ENCODE measurements at places on chromosomes 11 and 22. TPM values are rescaled to one million over a fixed set of nuclear protein-coding genes. Genes with fewer than 3 reads are reported as not detected.

OR52I2 gene
- total RNA-seq = not detected

ELMOD1 gene
- total RNA-seq = 0.73 TPM

PATL1 gene
- total RNA-seq = 30.6 TPM

- H3K4me1 ChIP-seq = no peaks in the 10 kb centered on the region
- H3K4me3 ChIP-seq = no peak overlapping the region
- peaks cover 10% of the 10 kb centered on the region for H3K27me3 ChIP-seq
- no peak overlapping the region for H3K27ac ChIP-seq
Observed at GRCh38 chr11:70151671-70152070, 51.4 kb upstream of the FADD start.

GRCh38 chr11:86755146-86755545 is 45.2 kb upstream of the PRSS23 start:
- no peak overlapping the region for H3K27ac ChIP-seq
- H3K4me1 ChIP-seq = peaks cover 2% of the 10 kb centered on the region
- no peak overlapping the region for H3K4me3 ChIP-seq
- H3K27me3 ChIP-seq = peaks cover 12% of the 10 kb centered on the region

DNA sequence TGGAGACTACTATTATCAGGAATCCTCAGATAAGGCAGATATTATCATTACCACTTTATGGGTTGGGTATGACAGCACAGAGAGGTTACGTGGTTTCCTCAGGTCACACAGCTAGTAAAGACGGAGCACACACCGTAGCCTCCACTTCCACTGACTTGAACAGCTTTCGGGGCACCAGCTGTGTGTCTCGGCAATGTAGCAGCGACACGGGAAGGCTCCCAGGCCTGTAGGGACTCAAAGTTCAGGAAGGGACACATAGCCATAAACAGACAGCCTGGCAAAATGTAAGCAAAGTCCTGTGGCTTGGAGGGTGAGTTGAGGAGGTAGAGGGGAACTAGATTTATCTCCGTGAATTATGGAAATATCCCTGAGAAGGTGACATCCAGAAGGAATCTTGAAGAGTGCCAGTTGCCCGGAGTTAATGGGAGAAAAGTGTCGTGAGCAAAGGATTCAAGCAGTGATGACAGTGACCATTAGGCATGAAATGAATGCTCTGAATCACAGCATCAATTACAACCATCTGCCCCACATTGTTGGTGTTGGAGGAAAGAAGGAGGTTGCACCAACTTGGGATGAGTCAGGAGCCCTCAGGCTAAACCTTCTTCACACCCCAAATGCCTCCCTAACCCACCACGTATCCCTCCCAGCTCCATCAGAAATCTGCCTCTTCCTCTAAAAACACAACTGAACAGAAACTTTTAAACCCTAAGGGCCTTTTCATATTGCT is 106.7 kb upstream of the ASPHD2 start:
- H3K4me3 ChIP-seq = no peak overlapping the region
- H3K27ac ChIP-seq = no peak overlapping the region
- DNase-seq = no peak
- H3K36me3 ChIP-seq = no peaks in the 10 kb centered on the region
- H3K27me3 ChIP-seq = peaks cover 67% of the 10 kb centered on the region

GRCh38 chr11:108817976-108818375 is 153.1 kb downstream of the DDX10 start:
- H3K27me3 ChIP-seq = no peaks in the 10 kb centered on the region
- no peak overlapping the region for H3K27ac ChIP-seq
- peaks cover 7% of the 10 kb centered on the region for H3K36me3 ChIP-seq
- H3K4me3 ChIP-seq = no peak overlapping the region
- no peak for DNase-seq

- peaks cover 18% of the 10 kb centered on the region for H3K27me3 ChIP-seq
- no peaks in the 10 kb centered on the region for H3K36me3 ChIP-seq
- no peak overlapping the region for H3K27ac ChIP-seq
- H3K4me3 ChIP-seq = no peak overlapping the region
Observed at GRCh38 chr22:37391702-37392101, 35.6 kb downstream of the ELFN2 start.

DNA sequence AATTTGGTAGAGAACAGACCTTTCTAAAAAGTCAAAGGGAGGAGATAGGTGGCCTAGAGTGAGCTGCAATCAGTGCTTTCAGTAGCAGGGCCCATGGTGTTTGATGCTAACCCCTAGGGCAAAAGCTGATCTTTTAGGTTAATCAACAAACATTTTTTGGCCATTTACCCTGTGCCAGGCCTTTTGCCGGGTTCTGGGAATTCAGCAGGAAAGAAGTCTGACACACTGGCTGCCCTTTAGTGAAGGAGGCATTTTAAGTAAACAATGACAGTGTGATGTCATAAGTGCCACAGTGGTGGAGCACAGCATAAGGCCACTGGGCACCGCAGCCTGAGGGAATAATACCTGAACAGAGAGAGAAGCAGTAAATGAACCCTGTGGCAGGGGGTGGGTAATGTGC is 29.0 kb downstream of the C22orf31 start:
- no peaks in the 10 kb centered on the region for H3K27me3 ChIP-seq
- peak overlapping the region; percentile 100 for H3K27ac ChIP-seq
- no peak overlapping the region for H3K4me3 ChIP-seq
- DNase-seq = no peak
- H3K36me3 ChIP-seq = no peaks in the 10 kb centered on the region

DNA sequence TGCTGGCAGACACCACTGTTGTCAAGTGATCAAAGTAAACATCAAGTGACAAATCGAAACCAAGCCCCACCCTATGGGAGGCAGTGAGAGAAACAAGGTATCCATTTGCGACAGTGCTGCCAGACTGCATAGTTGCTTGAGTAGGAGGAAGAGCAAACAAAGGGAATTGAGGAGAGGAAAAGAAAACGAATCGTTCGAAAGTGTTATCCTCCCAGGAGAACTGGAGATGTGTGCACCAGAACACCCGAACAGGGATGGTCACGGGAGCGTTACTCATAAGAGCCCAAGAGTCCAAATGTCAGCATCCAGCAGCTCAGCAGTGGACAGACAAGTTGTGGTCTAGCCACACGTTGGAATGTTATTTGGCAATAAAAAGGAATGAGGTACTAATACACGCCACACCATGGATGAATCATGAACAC is 58.4 kb upstream of the NUP50 start:
- no peak overlapping the region for H3K27ac ChIP-seq
- no peak overlapping the region for H3K4me3 ChIP-seq
- no peak for DNase-seq
- no peaks in the 10 kb centered on the region for H3K36me3 ChIP-seq

DNA sequence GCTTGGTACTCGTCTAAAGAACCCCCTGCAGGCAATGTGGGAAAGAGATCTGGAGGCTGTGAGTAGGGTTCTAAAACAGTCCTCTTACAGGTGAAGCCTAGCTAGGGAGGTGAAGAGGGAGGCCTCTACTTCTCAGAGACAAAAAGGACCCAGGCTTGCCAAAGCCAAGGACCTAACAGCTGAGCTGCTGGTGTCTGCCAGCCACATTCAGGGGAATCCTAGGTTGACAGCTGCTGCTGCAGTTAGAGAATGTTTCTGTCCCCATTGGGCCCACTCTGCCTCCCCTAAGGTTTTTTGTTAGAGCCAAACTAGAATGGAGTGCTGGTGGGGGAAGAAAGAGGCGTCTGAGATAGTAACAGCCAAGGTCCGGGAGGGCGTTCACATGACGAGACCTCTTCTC is 26.6 kb upstream of the TLCD5 start:
- H3K36me3 ChIP-seq = no peaks in the 10 kb centered on the region
- no peak overlapping the region for H3K4me3 ChIP-seq
- H3K27me3 ChIP-seq = peaks cover 15% of the 10 kb centered on the region
- no peak overlapping the region for H3K27ac ChIP-seq
- H3K4me1 ChIP-seq = peaks cover 22% of the 10 kb centered on the region

DNA sequence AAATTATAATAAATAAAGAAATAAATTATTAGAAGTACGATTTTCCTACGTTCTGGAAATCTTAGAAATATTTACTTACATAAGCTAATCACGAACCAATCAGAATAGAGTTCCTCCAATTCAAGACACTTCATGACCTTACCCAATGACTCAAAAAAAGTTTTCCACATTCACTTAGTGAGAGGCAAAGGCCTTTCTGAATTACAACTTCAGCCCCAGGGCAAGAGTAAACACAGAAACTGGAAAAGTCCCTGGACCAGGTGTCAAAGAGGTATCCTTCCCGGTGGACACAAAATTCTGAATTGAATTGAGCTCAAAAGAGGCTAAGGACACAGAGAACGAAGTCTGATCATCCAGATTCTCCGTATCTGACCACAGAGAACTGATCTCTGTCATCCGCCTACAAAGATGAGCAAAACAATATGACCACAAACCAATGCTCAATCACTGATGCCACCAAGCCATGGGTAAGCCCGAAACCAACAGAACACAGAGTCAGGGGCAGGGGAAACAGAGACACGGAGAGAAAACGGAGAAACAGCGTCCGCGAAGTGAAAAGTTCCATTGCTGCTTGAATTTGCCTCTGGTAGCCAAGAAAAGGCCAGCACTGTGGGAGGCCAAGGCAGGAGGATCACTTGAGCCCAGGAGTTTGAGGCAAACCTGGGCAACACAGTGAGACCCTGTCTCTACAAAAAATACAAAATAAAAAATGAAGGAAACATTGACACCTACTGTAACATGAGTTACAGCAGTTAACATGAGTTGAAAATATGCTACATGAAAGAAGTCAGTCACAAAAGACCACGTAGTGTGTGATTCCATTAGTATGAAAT is 6.8 kb downstream of the BID start:
- DNase-seq = no peak
- H3K4me1 ChIP-seq = peaks cover 9% of the 10 kb centered on the region
- H3K27ac ChIP-seq = no peak overlapping the region
- no peak overlapping the region for H3K4me3 ChIP-seq
- no peaks in the 10 kb centered on the region for H3K27me3 ChIP-seq
- H3K36me3 ChIP-seq = no peaks in the 10 kb centered on the region

DNA sequence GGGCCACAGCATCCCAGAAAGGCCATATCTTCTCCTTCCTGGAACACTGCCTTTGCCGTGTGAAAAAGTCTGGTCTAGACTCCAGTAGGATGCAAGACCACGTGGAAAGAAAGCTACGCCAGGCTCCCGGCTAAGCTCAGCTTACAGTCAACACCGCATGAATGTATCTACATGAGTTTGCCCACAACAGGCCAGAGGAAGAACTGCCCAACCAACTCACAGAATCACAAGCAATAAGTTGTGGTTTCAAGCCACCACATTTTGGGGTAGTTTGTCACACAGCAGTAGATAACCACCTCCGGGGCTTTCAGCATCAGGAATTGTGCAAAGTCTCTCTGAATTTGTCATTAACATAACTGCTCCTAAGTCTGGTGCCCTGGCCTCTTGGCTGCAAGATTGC is 27.3 kb downstream of the HSPA8 start:
- no peak for DNase-seq
- peaks cover 1% of the 10 kb centered on the region for H3K4me1 ChIP-seq
- no peaks in the 10 kb centered on the region for H3K36me3 ChIP-seq
- peaks cover 6% of the 10 kb centered on the region for H3K27me3 ChIP-seq
- no peak overlapping the region for H3K4me3 ChIP-seq

DNA sequence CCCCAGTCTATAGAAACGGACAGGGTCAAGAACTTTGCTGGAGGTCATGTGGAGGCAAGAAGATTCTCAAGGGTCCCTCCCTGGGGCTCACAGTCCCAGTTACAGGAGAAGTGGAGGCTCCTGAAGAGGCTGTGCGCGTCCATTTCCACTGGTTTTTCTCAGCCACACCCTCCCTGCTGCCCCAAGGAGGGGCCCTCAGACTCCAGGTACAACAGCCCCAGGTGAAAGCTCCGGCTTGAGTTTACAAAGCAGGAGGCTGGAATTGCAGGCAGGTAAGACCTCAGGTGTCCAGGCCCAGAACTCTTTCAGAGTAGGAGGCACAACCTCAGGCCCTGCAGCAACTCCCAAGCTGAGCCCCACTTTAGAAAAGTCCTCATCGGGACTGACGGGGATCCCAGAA is 3.1 kb downstream of the SHANK2 start:
- no peak for DNase-seq
- peaks cover 60% of the 10 kb centered on the region for H3K27me3 ChIP-seq
- H3K36me3 ChIP-seq = no peaks in the 10 kb centered on the region

GRCh38 chr11:32032478-32032877 is 58.4 kb upstream of the RCN1 start:
- no peaks in the 10 kb centered on the region for H3K36me3 ChIP-seq
- H3K27ac ChIP-seq = no peak overlapping the region
- DNase-seq = no peak
- no peaks in the 10 kb centered on the region for H3K4me1 ChIP-seq
- peaks cover 71% of the 10 kb centered on the region for H3K27me3 ChIP-seq
- H3K4me3 ChIP-seq = no peak overlapping the region

GRCh38 chr11:12503886-12504285 is 126.5 kb downstream of the PARVA start:
- H3K4me3 ChIP-seq = no peak overlapping the region
- peaks cover 14% of the 10 kb centered on the region for H3K36me3 ChIP-seq
- no peaks in the 10 kb centered on the region for H3K27me3 ChIP-seq
- peaks cover 47% of the 10 kb centered on the region for H3K4me1 ChIP-seq
- H3K27ac ChIP-seq = no peak overlapping the region

- DNase-seq = no peak
- no peak overlapping the region for H3K27ac ChIP-seq
- H3K27me3 ChIP-seq = peaks cover 18% of the 10 kb centered on the region
- H3K4me3 ChIP-seq = no peak overlapping the region
- no peaks in the 10 kb centered on the region for H3K36me3 ChIP-seq
- H3K4me1 ChIP-seq = peaks cover 3% of the 10 kb centered on the region
Observed at GRCh38 chr11:93591247-93591898, 48.2 kb upstream of the SMCO4 start.

DNA sequence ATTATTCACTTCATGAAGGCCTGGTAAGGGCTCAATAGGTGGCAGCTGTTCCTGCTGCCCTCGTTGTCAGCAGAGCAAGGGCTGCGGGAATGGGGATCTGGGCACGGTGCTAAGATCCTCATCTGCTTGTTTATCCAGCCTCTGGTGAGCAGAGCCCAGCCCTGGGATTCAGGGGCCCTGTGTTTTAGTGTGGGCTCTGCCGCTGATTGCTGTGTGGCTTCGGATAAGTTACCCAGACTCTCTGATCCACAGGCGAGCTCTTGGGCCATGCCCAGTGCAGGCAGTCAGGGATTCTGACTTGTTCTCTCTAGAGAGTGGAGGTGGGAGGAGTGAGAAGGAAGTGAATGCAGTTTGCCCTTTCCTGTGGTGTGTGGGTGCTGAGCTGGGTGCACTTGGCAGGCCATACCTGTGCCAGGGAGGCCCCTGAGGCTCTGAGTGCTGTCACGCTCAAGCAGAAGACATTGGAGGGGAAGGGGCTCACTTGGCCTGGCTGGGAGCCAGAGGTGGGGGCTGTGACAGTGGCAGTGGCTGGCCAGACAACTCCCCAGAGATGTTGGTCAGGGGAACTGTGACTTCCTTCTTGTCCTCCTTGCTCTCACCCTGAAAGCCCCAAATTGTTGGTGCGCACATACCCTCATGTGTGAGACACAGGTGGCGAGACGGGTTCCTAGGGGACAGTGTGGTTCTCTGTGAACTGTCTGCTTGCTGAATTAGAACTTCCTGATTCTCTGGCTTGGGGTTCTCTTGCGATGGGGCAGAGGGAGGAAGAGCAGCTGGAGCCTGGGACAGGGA is 43.7 kb downstream of the CD82 start:
- no peak overlapping the region for H3K4me3 ChIP-seq
- H3K4me1 ChIP-seq = peaks cover 14% of the 10 kb centered on the region
- H3K27me3 ChIP-seq = peaks cover 5% of the 10 kb centered on the region
- H3K36me3 ChIP-seq = no peaks in the 10 kb centered on the region
- no peak overlapping the region for H3K27ac ChIP-seq

Measured in mesothelial cell of epicardium (in vitro differentiated cells).